ENCODE measurements at places on chromosomes 6 and 20.

DNA sequence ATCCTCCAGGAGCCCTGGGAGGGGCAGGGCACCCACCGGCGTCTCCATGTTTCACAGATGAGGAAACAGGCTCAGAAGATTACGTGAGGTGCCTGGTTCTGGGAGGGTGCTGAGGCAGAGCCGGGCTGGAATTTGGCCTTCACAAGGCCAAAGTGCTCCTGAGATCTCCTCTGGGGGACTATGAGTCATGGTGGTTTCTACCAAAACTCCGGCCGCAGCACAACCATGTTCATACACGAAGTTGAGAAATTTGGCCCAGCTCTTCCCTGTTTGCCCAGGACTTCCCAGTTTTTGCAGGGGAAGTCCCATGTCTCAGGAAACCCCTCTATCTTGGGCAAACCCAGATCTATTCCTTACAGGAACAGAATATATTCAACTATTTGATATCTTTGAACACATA lies 172.9 kb upstream of the CDYL start:
- peak; percentile 62 for DNase-seq

- DNase-seq: no peak
Observed at GRCh38 chr6:166259296-166259977, 48.8 kb downstream of the PRR18 start.

- DNase-seq: no peak
Observed at GRCh38 chr20:3316136-3316535, 77.1 kb upstream of the SLC4A11 start.

- no peak for DNase-seq
Observed at GRCh38 chr6:69220375-69220774, 576.4 kb downstream of the LMBRD1 start.

GRCh38 chr6:16750566-16750965 lies 10.7 kb downstream of the ATXN1 start:
- DNase-seq: no peak

DNA sequence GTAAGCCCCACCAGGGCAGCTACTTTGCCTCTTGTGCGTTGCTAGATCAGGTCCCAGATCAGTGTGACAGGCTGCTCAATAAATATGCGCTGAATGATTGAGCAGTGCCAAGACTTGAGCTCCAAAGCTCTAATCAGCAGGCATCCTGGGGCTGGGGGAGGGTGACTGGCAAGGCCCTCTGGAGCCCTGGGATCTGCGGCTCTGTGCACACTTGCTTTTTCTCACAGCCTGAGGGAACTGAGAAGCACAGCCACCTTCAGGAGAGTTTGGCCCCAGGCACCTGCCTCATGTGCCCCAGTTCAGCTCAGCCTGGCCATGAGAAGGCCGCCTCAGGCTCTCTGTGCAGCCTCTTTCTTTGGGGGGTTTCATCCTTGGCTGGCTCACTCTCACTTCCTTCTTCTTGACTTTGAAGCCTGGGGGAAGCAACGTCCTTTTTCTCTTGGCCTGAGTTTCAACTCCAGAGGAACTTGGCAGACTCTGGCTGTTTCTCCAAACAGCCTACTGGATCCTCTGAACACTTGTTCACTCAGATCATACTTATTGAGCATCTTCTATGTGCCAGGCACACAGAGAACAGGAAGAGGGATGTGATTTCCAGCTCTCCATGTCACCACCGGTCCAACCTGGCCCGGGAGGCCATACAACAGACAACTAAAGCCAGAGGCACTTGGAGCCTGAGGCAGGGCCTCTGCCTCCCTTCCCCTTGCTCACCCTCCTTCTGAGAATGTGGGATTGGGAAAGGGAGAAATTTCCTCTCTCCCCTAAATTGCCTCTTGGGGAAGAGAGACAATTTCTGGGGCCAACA lies 114.0 kb downstream of the VEGFA start:
- no peak for DNase-seq

GRCh38 chr20:49594143-49594930 lies 26.4 kb upstream of the PTGIS start:
- DNase-seq: no peak

GRCh38 chr6:150229436-150230163 lies 86.8 kb downstream of the PPP1R14C start:
- no peak for DNase-seq

DNA sequence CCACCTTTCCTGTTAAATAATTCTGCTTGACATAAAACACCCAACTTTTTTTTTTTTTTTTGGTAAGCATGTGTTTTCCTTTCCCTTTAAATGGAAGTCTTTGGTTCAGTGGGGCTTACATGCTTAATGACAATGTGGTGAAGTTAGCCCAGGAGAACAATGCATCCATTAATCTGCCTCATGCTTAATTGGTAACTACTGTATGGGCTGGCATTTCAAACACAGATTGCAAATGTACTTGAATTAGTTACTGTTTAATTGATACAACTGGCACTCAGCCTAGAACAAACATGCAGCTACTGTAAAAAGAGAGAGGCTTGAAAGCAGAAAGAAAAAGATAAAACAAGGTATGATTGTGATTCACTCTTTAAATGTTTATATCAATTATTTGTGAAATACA lies 483.6 kb upstream of the NOX3 start:
- no peak for DNase-seq

Measured in lung microvascular endothelial cell (primary cell).